ENCODE measurements at places on chromosomes 3 and 15.
A peak's percentile ranks its signal among the peaks of the same experiment; 100 is the strongest.

DNA sequence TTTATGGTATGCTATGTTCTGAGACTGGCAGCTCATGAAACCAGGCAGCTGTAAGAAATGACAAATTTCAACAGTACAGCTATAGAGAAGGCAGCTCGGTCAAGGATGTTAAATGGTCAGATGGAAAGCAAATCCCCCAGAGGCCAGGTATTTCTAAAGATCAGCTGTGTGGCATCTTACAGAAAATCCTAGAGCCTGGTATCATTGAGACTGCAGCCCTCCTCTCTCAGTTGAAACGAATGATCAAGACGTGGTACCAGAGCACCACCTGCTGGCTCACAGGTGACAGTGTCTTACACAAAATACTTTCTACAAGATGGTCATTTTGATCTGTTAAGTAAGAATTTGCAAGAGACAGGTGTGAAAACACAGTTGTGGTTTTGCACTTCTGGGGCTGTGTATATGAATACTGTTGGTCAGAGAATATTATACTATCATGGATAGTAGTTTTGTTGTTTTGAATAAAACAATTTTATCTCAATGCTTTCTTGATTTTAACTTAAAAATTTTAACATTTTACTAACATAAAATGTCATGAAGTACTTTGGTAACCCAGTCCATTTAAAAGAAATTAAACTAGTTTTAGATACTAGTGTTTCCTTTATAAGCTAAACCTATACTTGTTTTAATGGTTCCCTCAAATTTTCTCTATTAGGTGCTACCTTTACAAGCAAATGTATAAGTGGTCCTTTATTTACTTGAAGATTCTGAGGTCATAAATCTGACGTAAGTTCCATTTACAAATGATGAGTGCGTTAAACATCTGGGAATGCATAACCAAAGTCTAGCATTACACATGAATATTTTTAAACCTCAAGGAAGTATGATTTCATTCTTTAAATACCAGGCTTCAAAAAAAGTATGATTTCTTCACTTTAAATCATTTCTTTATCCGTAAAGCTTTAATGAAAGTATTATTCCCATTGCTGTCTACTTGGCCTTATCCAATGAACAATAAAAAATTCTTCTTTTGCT, 121.8 kb downstream of the PDZRN3 start:
- DNase-seq, result peak; percentile 58

- no peak for DNase-seq
These were observed 4.6 kb upstream of the CIDEC start for GRCh38 chr3:9884555-9885165.

DNA sequence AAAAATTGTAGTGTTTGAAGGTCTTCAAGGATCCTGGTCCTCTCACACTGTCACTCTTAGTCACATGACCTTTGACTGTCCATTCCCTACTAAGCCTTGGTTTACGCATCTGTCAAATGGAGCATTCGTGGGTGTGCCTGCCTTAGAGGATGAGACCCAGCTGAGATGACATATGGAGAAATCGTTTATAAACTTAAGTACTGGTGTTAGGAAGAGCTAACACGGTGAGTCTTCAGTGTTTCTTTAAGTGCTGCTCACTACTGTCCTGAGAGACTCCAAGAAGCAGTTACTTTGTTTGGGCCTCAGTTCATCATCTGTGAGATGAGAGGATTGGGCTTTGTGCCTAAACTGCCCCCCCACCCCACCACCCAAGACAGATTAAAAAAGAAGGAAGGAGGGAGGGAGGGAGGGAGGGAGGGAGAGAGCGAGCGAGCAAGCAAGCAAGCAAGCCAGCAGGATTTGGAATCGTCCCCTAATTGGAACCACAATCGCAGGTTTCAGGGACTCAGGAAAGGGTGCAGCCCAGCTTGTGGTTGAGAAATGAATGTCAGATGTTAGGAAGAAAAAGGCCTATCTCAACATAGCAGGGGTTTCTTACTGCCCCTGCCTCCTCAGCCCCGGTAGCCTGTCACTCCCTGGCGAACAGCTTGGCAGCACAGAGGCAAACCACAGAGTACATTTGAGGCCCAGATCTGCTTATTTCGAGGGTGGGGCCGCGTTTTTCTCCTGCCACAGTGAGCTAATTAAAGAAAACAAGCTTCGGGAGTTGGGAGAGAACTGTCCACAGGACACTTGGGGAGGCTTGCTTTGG, 32.7 kb downstream of the SMAD3 start:
- no peak for DNase-seq

GRCh38 chr15:80849308-80849707, 70.1 kb downstream of the CEMIP start:
- DNase-seq, result peak; percentile 62
